Activated CD8-positive, alpha-beta memory T cell treated with anti-CD3 and anti-CD28 coated beads for 4 hours (primary cell): ENCODE measurements at places on chromosomes 7 and 10.

DNA sequence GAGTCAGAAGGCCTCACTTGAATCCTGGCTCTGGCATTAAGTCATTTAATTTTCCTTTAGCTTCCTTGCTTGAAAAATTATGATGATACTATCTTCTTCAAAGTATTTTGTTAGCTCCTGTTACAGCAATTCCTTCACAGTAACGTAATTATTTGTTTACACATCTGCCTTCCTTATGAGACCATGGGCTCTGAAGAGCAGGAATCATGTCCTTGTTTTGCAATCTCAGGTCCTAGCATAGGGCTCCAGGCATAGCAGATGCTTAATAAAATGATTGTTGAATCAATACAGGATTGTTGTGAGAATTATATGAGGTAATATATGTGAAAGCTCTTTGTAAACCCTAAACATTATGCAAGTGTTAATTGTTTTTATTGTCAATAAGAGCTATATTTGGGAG is 25.5 kb downstream of the KLHDC10 start:
- DNase-seq, result no peak

GRCh38 chr10:100024748-100025147 is 15.0 kb upstream of the DNMBP start:
- no peak for DNase-seq

- DNase-seq, result no peak
These were observed 46.5 kb upstream of the ITGB8 start for GRCh38 chr7:20284003-20284770.

DNA sequence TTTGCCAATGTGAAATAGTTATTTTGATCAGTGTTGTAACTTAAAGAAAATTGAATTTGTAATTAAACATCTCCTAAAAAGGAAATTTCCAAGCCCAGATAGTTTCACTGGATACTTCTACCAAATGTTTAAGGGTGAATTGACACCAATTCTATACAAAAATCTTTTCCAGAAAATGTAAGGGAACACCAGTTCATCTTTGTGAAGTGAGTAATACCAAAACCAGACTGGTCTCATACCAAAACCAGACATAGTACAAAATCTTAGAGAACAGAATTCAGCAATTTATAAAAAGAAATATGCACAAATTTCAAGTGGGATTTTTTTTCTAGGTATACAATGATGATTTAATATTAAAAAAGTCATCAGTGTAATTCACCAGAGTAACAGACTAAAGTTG is 86.0 kb upstream of the ZNF32 start:
- DNase-seq, result no peak

DNA sequence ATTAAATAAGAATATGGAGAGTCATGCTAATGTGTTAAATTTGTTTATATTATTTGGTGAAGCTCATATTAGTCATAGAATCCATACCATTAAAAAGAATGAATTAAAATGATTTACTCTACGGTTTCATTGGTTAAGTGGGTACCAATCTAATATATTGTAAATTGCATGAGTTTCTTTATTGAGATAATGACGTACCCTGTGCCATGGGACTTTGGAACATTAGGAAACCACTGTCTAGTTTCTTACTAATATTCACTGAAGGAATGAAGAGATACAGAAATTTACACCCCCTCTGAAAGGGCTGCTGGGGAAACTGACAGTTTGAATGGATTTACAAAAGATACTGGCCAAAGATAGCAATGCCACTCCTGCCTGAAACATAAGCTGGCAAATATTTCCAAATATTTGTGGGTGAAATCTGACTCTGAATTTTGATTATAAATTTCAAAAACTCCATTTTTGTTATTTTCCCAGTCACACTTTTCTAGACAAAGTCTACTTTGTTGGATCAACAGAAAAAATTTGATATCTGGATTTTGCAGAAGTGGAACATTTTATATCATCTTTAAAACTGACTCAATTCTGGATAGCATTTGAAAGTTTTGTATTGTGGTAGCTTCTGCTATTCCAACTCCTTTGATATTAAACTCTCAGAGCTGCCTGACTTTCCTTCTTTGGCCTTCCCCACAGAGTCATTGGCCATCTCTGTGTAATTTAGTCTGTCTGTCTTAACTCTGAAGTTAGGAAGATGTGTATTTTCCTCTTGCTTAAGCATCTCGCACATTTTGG is 22.3 kb downstream of the MDFIC start:
- no peak for DNase-seq

- no peak for DNase-seq
These were observed 24.2 kb downstream of the TRIL start for GRCh38 chr7:28933846-28934320.

DNA sequence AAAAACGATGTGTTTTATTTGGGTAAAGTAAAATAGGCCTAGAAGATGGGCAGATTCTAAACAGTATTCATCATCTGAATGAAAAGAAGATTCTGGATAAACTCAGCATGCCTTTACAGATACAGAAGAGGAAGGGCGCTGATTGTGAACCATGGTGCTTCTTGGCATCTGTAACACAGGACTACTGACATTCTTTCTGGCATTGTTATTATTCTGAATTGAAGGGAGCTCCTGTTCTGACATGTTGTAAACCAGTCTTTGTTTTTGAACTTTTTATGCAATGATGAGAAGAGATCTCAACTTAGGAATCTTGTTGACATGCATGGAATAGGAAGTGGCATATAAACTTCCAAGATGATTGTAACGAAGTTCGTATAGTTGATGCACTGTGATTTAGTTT is 13.5 kb downstream of the RPA3 start:
- no peak for DNase-seq

- DNase-seq, result no peak
These were observed 114.1 kb downstream of the ABCA13 start for GRCh38 chr7:48285373-48285772.

DNA sequence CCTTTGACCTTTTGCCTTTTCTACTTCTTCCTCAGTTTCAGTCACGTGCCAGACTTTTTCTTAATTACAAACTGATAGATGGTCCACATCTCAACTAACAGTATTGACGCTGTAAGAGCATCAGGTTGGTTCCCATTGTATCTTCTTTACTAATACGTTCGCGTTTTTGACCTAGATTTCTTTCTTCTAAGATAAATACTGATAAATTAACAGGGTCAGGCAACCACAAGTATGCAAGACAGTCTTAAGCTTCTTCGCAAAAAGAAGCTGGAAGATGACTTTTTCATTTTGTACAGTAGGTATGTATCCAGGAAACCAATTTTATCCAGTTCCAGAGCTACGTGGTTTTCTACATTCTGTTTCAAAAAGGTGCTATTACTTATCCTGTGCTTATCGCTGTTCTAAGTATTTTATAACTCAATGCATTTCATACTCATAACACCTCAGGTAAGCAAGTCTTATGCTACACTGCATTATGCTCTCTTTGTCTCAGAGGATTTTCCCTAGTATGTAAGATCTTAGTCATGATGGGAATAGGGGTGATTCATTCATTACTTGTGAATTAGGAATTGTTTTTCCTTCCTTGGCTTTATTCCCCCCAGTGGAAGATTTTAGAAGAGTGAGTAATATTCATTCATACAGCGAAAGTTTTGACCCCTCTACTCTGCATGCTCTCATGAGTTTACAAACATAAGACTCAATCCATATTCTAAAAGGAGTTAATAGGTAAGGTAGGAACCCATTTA is 955 bp downstream of the DUS4L start:
- no peak for DNase-seq

GRCh38 chr7:131234719-131235488 is 92.8 kb upstream of the MKLN1 start:
- DNase-seq, result no peak

GRCh38 chr10:96502561-96503282 is 11.0 kb downstream of the TLL2 start:
- no peak for DNase-seq

DNA sequence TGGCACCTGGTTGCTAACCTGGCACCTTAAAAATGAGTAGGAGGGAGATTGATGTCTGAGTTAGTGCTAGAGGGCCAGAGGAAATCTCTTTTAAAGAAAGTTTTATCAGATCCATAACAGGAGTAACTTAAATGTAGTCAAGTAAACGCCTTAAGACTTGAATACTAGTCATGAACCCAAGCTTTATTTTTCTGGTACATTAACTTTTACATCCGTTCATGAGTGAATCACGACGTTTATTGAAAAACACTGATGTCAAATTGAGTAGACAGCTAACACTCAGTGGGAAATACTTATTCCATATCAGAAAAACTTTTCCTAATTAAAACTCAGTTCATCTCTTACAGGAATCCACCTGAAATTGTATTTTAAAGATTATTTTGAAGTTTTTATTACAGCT is 6.9 kb upstream of the LAMB1 start:
- no peak for DNase-seq

- DNase-seq, result no peak
These were observed 5.2 kb downstream of the CCNY start for GRCh38 chr10:35341521-35341920.

- no peak for DNase-seq
These were observed 112.8 kb upstream of the KMT2E start for GRCh38 chr7:104901240-104901619.

GRCh38 chr10:114386452-114386851 is 17.9 kb downstream of the AFAP1L2 start:
- no peak for DNase-seq

- DNase-seq, result no peak
These were observed 258.0 kb downstream of the ELFN1 start for GRCh38 chr7:1927937-1928644.

DNA sequence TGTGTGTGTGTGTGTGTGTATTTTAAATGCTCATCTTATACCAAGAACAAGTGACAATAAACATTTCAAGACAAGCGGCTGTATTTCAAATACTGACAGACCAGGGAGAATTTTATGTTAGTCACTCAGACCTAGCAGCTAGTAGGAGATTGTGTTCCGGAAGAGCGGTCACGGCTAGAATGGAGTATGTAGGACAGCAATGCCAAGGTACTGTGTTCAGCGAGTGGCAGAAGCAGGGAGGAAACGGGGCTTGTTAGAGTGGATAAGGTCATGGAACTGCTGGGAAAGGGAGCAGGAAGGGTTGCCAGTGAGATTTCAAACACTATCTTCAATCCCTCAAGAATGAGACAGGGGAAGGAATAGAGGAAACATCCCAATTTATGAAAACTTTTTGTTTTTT is 260.5 kb upstream of the PITRM1 start:
- DNase-seq, result no peak

- DNase-seq, result no peak
These were observed 5.1 kb downstream of the RAPGEF5 start for GRCh38 chr7:22351878-22352277.

GRCh38 chr7:11207565-11207964 is 233.9 kb downstream of the PHF14 start:
- no peak for DNase-seq

GRCh38 chr7:1981878-1982230 is 250.9 kb downstream of the MAD1L1 start:
- no peak for DNase-seq

DNA sequence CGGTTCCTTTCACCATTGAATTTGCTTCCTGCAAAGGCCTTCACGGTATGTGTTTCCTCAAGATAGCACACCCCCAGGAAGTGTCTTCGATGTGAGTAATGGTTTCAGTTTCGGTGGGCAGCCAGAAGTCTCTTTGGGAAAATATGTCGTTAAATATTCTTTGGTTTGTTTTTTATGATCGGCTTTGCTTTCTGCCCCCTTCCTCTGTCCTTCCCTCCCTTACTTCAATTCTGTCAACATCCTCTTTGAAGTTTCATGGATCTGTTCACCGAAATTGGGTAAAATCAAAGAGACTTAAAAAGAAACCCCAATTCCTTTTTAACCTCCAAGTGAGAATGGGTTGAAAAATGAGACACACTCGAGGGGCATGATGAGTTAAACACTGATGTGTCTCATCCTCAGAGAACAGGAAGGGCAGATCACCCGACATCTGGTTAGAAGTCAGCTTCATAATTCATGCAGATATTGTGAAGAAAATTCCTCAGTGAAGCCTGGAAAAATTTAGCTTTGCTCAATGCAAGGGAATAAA is 170.8 kb upstream of the HABP2 start:
- peak; percentile 1 for DNase-seq

- no peak for DNase-seq
These were observed 41.8 kb upstream of the RABGEF1 start for GRCh38 chr7:66698652-66699205.

- no peak for DNase-seq
These were observed 108.3 kb downstream of the AHR start for GRCh38 chr7:17406738-17407137.

DNA sequence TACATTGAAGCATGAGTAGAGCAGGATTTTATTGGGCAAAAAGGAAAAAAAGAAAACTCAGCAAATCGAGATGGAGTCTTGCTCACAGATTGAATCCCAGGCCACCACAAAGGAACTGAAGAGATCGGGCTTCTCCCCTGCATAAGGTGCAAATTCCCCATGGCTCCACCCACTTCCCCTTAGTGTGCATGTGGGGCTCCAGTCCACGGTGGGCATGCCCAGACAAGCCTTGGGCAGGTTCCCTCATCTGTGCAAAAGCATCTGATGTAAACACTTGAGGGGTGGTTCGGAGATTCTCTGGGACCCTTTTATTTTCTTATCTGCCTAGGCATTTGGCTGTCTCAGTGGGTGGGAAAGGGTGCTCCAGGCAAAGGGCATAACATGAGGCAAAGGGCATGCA is 150.7 kb downstream of the CFTR start:
- no peak for DNase-seq

GRCh38 chr10:73837072-73837471 is 25.7 kb upstream of the NDST2 start:
- DNase-seq, result no peak

- no peak for DNase-seq
These were observed 74.1 kb downstream of the VIPR2 start for GRCh38 chr7:159070431-159071148.

GRCh38 chr10:31083765-31084184 is 52.1 kb upstream of the ZNF438 start:
- peak; percentile 23 for DNase-seq

- DNase-seq, result no peak
These were observed 46.4 kb downstream of the CASD1 start for GRCh38 chr7:94556028-94556427.
